ENCODE measurements at places on chromosomes 3 and 15.

- DNase-seq, result no peak
These were observed 135.0 kb upstream of the CCNL1 start for GRCh38 chr3:157294953-157295352.

- no peak for DNase-seq
These were observed 43.0 kb upstream of the CACNA2D3 start for GRCh38 chr3:54079314-54079713.

- DNase-seq, result peak; percentile 67
These were observed 13.3 kb upstream of the SH3BP5 start for GRCh38 chr3:15345608-15346137.

- DNase-seq, result no peak
These were observed 329.1 kb downstream of the RORA start for GRCh38 chr15:60899967-60900356.

GRCh38 chr3:54983266-54984099 is 55.6 kb upstream of the LRTM1 start:
- no peak for DNase-seq

DNA sequence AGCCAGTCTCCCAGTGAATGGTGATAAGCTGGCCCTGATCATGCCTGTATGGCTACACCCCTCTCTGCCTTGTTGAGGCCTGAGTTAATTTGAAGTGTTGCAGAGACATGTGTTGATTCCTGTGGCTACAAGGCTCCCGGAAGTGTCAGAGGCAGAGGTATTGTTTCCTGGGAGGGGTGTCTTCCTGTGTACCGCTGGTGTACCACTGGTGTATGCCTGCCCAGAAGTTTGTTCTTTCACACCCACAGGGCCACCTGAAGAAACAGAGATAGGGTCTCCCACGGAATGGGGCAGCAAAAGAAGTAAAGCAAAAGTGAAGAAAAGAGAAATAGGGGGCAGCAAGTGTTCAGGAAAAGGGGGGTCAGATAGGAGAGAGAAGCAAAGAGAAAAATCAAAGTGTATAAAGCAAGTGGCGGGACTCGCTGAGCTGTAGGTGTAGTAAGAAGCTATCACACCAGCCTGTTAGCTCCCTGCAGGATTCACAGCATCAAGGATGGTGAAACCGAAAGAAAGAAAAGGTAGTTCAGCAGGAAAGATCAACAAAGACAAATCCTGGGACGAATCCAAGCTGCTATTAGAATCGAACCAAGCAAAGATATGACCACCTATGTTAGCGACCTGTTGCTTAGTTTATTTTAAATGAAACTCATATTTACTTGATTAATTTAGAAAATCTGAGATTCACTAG is 36.6 kb upstream of the CD47 start:
- peak; percentile 78 for DNase-seq

- DNase-seq, result peak; percentile 35
These were observed 25.8 kb upstream of the SCAANT1 start for GRCh38 chr3:63937661-63938651.

- DNase-seq, result no peak
These were observed 32.4 kb downstream of the CCDC12 start for GRCh38 chr3:46944191-46944590.

DNA sequence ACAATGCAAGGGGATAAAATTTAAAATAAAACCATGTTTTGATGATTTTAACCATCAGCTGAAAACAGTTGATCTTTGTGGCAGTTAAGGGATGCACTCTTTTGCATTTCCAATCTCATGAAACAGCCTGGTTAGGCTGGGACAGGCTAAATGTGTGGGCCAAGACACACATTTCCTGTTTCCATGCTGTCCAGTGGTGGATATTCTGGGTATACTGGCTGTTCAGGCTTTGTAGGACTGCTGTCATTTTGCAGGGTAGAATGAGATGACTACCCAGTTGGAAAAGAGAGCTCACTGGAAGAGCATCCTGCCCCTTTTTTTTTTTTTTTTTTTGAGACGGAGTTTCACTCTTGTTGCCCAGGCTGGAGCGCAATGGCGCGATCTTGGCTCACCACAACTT is 42.0 kb upstream of the IP6K2 start:
- DNase-seq, result no peak

- DNase-seq, result no peak
These were observed 773.8 kb downstream of the MECOM start for GRCh38 chr3:168889666-168890065.

DNA sequence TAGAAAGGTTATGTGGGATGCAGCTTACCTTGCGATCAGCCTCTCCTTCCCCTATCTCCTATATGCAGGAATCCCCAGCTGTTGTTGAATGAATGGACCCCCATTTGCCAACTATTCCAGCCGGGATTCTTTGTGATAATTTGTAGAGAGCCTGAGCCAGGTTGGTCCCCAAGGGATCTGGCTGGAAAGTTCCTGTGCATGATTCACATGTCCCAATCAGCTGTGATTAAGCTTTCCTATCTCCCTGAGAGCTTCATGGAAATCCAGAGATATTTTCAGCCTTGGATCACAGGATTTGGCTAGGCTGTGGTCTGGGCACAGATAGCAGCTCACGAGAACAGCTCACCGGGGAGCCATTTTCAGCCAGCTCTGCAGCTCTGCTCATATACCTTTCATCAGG is 76.7 kb downstream of the ARNT2 start:
- DNase-seq, result no peak

GRCh38 chr3:146625186-146625775 is 20.1 kb upstream of the PLSCR5 start:
- DNase-seq, result no peak

- no peak for DNase-seq
These were observed 53.1 kb downstream of the CLDN1 start for GRCh38 chr3:190269101-190269500.

DNA sequence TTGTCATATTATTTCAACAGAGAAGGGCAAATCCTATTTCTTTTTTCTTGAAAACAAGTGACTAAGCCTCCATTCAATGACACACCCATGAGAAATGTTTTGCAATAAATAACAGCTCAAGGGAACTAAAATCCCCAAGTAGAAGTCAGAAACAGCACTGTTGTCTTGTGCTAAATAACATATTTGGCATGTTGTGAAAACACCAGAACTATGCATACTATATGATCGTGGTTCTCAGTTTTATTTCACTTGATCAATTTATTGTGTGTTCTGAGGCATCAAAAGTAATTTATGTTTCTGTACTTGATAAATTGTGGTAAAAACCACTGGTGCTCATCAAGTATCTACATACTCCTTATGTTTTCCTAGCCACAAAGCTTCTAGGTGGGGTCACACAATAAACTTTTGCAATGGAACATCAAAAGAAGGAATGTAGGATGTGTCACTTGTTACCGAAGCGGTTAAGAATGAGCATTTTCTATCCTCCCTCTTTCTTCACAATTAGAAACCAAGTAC is 691.7 kb upstream of the CBLB start:
- no peak for DNase-seq

GRCh38 chr15:41487381-41487780 is 6.3 kb upstream of the ITPKA start:
- DNase-seq, result no peak

GRCh38 chr15:88243895-88244787 is 12.4 kb downstream of the NTRK3 start:
- DNase-seq, result no peak

DNA sequence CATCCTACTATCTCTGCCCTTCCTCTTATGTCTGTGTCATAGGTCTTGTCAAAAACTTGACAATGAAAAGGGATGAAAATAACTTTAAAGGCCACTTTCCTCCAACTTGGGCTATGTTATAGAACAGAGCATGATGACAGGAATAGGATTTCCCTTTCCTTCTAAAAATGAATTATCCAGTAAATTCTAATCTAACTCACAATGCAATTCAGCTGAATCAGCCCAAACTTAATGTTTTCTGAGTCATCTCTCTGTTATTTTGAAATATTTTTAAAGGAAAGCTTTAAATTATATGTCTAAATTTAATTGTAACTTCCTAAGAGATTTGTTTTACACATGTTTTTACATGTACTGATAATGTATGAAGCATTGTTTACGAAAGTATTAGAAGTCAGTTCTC is 258.5 kb downstream of the BBX start:
- no peak for DNase-seq

DNA sequence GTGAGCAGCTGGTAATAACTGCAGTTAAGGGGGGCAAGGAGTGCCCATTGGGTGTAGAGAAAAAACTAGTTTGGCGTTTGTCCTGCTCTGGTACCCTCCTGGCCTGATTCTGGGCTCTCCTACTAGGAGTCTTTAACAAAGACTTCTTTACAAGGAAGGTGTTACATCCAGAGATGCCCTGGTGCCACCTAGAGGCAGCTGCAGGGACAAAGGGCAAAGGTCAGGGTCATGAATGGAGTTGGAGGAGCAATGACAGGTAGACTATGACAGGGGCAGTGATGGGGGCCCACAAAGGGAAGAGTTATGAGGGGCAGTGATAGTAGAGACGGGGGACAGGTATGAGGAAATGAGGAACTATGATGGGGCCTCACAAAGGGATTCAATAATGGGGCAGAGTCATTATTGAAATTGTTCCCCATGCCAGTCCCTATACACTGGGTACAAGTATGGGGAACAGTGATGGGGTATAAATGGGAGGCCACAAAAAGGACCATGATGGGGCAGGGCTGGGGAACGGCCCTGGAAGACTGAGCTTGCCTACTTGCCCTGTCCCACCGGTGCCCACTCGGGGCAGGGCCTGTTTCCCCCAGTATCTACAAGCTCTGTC is 7.9 kb downstream of the CCDC71 start:
- DNase-seq, result peak; percentile 74

GRCh38 chr15:35757765-35758164 is 211.8 kb upstream of the DPH6 start:
- DNase-seq, result no peak

- DNase-seq, result no peak
These were observed 36.4 kb downstream of the LINS1 start for GRCh38 chr15:100565591-100565990.

DNA sequence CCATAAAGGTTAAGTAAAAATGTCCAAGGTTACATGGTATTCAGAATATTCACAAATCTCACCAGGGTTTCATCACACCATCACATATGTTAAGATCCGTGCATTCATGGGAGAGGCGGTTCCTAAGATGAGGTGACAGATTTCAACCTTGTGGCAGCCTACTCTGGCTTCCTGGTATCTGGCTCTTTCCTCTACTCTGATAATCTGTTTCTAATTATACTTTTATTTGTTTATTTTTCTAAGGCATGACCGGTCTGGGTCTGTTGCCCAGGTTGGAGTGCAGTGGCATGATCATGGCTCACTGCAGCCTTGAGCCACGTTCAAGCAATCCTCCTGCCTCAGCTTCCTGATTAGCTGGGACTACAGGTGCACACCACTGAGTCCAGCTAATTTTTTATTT is 34.4 kb downstream of the RAF1 start:
- DNase-seq, result no peak

- DNase-seq, result no peak
These were observed 25.0 kb downstream of the GLB1 start for GRCh38 chr3:33071946-33072345.

All from CD4-positive, alpha-beta T cell treated with Interleukin-4 for 1 hour (primary cell).